ENCODE measurements at places on chromosomes 5 and 9.
A peak's percentile ranks its signal among the peaks of the same experiment; 100 is the strongest.

- no peak for DNase-seq
These were observed 315.5 kb downstream of the FER start for GRCh38 chr5:109063223-109063622.

DNA sequence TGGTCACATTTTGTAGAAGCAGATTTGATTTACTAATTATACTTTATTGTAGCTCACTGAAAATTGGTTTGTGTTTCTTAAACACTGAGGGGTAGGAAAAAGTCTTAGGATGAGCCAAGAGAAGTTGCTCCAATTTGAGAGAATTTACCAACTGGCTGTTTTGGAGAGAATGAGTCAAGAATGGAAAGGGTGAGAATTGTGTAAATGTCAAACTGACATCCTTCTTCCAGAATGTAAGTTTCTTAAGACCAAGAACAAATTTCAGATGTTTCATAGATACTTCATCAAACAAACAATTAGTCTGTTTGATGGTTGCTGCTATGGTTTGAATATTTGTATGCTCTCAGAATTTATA, 106.2 kb upstream of the TXNDC8 start:
- DNase-seq: no peak

- DNase-seq: no peak
These were observed 3.4 kb downstream of the TLR4 start for GRCh38 chr9:117707561-117707960.

DNA sequence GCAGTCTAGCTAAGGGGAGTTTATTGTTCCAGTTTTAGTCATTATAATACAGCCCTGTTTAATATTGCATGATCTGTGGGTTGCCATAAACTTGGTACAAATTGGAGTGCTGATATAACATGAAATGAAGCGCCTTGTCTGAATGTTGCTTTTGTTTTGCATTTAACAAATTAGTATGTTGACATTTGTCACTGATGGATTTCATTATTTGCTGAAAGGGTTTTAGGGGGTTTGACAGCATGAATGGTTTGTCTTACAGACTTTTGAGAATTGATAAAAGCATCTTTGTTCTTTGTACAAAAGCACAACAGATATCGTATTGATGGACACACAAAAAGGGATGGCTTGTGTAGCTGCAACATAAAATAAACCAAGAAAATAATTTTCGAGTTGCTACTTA, 178.3 kb downstream of the AOPEP start:
- no peak for DNase-seq

- DNase-seq: peak; percentile 21
These were observed 13.7 kb downstream of the SYK start for GRCh38 chr9:90815183-90815943.

GRCh38 chr9:93263334-93264229, 79.6 kb downstream of the WNK2 start:
- DNase-seq: peak; percentile 7

GRCh38 chr5:118249386-118249785, 739.0 kb downstream of the DTWD2 start:
- DNase-seq: no peak

DNA sequence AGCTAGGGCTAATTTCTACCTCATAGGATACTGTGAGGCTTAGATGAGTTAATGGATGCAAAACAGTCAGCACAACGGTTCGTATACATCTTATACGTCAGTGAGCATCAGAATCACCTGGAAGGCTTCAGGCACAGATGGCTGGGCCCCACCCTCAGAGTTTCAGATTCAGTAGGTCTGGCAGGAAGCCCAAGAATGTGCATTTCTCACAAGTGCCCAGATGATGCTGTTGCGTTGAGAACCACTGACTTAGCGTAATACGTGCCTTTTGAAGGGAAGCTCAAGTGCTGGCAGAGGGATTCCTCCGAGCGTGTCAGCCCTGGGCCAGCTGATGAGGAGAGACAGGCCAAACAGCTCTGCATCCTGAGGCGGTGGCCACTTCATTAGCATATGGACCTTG, 117.1 kb upstream of the WWC1 start:
- DNase-seq: peak; percentile 36
